ENCODE measurements at places on chromosomes 2 and 18.

DNA sequence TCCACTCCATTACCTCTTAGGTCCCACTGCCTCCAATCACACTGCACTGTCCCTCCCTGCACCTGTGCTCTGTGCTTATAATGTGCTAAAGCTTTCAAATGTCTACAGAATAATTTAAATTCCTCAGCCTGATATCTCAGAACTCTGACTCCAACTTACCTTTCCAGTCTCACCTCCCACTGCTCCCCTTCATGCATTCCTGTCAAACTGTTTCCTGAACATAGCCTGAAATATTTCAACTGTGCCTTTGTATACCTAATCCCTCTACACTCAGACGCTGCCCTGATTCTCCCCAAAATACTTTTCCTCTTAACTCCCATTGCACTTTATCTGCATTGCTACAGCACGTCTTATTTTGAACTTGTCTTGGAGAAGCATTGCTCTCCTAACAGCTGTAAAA is 40.5 kb downstream of the CHMP3 start:
- no peak for DNase-seq

DNA sequence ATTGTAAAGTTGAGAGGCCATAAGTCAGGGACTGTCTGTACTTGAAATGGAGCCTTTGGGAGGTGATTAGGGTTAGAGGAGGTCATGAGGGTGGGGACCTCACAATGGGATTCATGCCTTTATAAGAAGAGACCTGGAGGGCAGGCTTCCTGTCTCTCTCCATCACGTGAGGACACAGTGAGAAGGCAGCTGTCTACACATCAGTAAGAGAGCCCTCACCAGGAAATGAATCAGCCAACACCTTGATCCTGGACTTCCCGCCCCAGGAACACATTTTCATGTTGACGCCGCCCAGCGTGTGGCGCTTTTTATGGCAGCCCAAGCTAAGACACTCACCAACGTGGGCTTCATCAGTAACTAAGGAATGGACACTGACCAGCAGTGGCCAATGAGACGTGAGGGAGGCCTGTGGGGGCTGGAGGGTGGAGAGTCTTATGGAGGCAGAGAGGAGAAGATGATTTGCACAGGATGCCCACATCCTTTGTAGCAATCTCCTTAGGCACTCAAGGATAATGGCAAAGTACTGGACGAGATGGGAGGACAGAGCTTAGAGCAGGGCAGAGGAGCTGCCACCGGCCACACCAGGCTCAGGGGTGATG is 162.7 kb downstream of the EIPR1 start:
- DNase-seq = no peak

DNA sequence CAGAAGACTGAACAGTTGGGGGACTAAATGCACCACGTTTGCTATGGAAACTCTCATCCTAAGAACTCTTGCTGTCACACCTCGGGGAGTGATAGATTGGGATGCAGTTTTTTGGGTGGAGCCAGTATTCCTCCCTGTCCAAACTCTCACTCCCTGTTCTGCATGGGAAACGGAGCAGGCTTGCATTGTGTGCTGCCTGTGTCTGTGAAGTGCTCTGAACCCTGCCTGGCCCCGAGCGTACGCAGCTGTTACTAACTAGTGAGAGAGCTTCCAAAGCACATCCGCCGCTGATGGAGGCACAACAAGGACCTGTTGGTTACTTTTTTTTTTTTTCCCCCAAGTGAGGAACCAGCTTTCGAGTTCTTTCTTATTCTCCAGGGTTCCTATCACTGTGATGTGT is 195.5 kb downstream of the ANAPC1 start:
- DNase-seq = no peak

DNA sequence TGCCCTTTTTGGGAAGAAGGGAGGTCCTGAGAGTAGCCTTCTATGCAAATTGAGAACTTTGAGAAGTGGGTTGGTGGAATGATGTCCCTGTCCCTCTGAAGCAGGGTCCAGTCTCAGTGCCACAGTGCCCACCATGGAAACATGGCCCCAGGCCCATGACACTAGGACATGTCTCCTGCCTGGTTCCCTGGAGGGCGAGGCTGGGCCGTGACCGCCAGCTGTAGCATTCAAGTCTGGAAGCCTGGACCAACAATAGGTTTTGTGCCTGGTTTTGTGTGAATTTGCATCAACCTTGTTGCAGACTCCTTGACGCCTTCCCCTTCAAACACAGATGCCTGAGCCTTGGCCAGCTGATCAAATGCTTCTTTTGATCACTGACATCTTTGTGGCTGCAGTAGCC is 27.5 kb downstream of the ARID5A start:
- DNase-seq = no peak

DNA sequence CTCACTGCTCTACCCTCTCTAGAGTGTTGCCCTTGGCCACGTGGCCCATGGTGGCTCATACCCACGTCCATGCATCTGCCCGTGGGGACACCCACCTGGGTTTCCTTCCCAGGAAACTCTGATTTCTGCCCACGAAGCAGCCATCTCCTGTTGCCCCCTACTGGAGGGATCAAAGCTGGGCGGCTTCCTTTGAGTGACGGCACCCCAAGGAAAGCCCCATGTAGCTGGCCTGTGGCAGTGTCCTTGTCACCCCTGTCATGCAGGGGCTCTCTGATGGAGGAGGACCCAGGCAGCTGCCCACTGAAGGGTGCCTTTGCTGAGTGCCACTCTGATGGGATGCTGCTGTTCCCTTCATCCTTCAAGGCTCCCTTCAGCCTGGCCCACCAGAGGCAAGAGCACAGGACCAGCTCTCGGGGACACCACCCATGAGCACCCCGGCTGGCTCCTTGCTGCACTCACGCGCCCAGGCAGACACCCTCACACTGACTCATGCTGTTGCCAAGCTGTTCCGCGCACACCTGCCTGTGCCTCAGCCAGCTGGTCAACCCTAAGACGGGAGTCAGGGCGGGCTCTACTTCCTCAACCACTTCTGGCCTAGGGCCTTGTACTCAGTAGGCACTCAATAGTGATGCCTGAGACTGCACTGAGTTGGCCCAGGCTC is 101.1 kb downstream of the CTIF start:
- no peak for DNase-seq

GRCh38 chr2:43133336-43133707 is 93.1 kb downstream of the ZFP36L2 start:
- DNase-seq = no peak

- no peak for DNase-seq
Observed at GRCh38 chr18:32308493-32309120, 118.8 kb downstream of the MEP1B start.

DNA sequence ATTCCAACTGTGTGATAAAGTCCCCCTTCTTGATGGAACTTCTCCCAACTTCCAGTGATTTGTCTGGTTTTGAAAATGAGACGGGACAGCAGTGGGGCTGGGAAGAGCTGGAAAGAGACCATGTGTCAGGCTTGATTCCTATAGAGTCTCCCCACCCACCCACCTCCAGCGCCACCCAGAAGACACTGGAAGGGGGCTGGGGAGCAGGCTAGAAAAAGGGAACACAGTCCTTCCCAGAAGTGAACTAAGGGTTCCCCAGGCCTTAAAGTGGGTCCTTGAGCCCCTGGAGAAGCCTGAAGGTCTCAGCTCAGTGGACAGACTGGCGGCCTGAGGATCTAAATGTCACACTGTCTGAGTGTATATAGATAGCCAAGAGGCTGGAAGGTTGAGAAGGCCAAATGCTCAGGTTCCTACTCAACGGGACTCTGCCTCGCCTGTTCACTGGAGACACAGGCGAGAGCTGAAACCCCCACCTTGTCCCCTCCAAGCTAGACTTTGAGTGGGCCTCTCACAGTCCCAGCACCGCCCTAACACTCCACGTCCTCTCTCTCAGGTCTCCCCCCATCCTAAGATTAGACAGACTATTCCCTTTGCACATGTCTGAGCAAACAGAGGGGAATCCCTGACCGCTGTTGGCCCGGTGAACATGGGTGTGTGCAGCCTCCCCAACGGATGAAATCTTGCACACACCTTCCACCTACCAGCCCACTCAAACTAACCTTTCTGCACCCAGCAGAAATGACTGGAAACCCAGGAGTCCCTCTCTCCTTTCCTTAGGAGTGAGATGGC is 1.6 kb downstream of the PKDCC start:
- no peak for DNase-seq

DNA sequence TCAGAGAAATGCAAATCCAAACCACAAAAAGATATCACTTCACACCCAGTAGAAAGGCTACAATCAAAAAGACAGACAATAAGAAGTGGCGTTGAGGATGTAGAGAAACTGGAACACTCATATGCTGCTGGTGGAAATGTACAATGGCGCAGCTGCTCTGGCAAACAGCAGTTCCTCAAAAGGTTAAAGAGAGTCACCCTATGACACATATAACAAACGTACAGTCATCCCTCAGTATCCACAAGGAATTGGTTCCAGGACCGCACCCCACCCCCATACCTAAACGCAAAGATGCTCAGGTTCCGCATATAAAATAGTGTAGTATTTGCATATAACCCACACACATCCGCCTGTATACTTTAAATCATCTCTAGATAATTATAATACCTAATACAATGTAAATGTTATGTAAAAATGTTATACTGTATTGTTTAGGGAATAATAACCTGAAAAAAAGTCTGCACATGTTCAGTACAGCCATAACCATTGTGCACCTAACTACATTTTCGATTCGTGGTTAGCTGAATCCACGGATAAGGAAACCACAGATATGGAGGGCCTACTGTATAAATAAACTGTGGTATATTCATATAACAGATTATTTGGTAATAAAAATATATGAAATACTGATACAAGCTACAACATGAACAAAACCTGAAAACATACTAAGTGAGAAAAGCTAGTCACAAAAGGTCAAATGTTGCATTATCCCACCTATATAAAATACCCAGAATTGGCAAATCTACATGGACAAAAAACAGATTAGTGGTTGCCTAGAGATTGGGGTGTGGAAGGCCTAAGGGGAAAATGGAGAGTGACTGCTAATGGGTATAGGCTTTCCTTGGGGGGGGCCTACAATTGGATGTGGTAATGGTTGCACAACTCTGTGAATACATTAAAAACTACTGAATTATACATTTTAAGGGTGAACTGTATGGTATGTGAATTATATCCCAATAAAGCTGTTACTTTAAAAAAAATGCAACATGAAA is 37.5 kb downstream of the UXS1 start:
- DNase-seq = no peak

- no peak for DNase-seq
Observed at GRCh38 chr18:74275736-74276135, 16.0 kb downstream of the CYB5A start.
